ENCODE measurements at places on chromosomes 2 and 18.

DNA sequence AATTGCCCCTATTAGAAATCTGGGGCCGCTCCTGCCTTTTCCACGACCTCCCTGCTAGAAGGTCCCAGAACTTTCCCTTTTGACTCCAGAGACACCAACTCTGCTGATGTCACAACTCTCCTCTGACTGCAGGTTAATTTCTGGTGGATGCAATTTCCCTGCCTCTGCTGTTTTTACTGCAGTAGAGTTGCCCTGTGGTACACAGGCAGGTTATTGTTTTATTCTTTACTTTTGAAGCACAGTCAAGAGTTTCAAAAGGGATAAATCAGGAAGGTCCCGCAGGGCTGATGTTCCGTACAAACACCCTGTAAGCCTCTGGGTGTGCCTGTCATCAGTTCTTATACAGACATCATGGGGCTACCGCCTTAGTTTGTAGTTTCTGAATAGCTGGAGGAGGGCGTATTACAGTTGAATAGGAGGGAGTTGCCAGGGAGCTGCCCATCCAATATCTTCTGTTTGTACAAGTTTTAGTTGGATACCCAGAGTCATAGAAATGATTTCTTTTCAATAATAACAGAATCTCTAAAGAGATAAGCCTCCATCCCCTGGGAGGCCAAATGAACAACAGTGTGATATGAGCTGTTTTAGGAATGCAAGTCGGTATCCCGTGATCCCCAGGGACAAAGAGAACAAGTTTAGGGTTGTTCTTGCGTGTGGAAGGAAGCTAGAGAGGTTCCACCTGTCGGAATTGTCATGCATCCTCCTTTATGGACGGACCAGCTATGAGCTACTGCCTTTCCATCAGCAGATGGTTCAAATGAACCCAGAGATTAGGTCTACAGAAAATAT, 108.4 kb upstream of the COPS8 start:
- no peak for DNase-seq

DNA sequence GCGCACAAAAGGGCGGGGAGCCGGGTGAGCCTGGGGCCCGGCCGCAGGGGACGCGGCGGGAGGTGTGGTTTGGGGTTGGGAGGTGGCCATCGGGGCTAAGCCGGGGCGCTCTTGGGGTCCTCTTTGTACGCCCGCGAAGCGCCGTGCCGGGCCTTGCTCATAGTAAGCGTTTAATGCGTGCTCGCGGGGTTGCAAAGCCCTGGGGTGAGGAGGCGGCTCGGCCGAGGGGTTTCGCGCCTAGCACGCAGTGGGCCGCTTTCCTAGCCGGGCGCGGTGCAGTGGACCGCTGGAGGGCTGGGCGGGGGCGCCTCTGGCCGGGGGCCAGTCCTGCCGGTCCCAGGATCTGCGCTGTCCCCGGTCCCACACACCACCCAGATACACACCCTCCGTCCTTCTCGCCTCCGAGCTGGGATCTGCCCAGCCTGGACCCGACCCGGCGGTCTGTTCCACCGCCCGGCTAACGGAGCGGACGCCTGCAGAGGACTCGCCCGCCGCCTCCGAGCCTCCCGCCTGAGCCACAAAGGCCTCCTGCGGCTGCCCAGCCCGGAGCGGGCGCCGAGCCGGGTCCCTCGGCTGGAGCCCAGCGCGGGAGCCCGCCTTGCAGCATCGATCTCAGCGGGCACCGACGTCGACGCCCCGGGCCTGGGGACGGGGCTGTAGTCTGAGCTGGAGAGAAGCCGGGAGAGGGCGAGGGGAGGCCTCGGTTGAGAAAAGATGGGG, 564 bp downstream of the DPYSL5 start:
- no peak for DNase-seq

- DNase-seq = no peak
Measured at GRCh38 chr18:46265196-46266156, 161.3 kb downstream of the HAUS1 start.

- no peak for DNase-seq
Measured at GRCh38 chr2:8544171-8544785, 137.6 kb upstream of the ID2 start.

GRCh38 chr2:147177071-147177857, 667.6 kb upstream of the ACVR2A start:
- no peak for DNase-seq

DNA sequence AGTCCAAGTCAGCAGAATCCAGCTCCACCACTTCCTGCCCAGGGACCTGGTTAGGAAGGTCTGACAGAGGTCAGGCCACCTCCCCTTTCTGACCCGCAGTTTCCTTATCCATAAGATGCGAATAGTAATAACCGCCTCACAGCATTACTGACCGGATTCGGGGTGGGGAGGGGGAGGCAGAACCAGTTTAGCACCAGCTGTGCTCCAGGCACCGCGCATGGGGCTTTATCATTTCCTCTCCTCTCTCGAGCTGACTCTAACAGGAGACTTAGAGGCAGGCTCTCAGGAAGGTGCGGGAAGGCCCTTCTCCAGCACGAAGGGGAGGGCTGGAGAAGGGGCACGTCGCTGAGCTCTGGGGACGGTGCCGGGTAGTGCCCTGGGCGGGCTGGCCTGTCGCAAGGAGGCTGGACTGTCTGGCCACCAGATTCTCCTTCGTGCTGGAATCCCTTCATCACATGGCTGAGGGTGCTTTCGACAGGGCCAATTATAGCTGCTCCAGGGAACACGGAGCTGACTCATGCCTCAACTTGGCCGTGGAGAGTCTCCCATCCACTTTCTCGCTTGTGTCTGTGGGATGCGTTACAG, 5.7 kb downstream of the EHD3 start:
- no peak for DNase-seq

GRCh38 chr2:17878281-17879136, at the start of gene KCNS3:
KCNS3 (plus strand) TSS chr2:17878667; CDS start chr2:17931009, 52,342 bp downstream.
- peak; percentile 58 for DNase-seq

DNA sequence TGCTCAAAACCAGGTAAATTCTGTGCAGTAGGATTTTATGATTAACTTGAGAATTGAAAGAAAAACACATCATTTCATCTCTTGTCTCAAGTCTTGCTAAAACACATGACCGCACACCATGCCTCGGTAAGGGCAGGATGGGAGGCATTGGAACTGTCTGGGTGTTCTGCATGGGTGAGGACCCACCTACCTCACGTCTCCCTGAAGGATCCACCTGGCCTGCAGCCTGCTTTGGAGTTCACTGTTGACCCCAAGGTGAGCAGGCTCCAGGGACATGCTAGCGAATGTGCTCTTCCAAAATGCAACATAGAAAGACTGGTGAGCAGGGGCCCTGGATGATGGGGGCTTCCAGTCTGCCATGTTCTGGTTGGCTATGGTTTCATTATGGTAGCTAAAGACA, 131.5 kb downstream of the NCK2 start:
- DNase-seq = no peak

DNA sequence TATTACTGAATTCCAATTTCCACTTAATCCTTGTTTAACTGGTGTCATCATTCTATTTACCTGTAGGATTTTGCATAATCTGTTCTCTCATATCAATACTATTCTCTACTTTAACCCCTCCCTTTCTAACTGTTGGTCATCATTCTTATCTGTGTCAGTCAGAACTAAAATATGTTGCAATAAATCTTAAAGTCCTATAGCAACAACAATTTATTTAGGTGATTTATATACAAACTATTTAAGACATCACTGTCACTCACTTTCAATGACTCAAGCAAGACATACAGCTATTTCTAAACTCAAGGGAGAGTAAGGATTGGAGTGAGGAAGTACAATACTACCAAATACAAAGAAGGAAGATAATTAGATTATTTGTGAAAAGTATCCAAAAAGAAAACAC, 740.4 kb downstream of the DSC3 start:
- no peak for DNase-seq

- no peak for DNase-seq
Measured at GRCh38 chr2:162926501-162926900, 87.9 kb upstream of the KCNH7 start.

DNA sequence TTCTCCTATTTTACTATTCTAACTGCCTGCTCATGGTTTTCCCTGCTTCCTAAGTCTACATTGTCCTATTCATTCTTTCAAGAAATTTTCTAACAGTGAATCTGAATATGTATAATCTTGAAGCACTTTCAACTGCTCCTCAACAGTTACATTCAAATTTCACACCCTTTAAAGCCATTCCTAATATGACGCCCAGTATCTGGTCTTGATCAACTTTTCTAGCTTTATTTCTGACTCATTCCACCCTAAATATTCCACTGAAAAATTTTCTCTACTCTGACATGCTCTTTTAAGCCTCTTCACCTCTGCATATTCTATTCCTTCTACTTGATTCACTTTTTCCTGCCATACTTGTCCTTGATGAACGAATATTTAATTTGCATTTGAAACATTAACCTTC, 1893.9 kb upstream of the PIK3C3 start:
- no peak for DNase-seq

GRCh38 chr2:120656273-120656950, 79.3 kb upstream of the GLI2 start:
- DNase-seq = no peak

GRCh38 chr2:22406625-22407024, 978.4 kb upstream of the KLHL29 start:
- no peak for DNase-seq

- no peak for DNase-seq
Measured at GRCh38 chr2:67528320-67528719, 131.2 kb downstream of the ETAA1 start.

DNA sequence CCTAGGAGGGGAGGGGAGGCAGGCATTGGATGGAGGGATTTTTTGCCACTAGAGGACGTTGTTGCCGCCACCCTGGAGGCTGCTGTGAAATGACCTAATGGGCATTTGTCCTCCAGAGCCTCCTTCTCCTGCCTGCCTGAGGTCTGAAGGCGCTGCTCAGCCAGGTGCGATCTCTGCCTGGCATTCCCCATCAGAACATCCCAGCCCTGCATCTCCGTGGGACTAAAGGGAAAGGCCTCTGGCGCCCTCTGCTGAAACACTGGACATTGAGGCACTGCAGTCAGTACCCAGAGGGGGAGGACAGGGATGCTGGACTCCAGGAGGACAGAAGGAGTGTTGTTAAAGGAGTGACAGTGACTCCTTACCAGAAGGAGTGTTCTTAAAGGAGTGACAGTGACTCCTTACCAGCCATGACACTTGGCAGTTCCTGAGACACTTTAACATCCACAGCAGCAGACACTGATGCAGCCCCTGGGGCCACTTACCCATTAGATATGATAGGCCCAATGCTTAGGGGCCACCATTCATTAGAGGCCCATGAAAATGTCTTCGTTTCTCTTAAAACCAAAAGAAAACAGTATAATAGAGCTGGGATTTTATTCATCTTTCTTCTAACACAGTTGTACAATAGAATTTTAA, 17.0 kb downstream of the THNSL2 start:
- DNase-seq = peak; percentile 82

- DNase-seq = no peak
Measured at GRCh38 chr2:30365201-30365600, 81.8 kb upstream of the LCLAT1 start.

GRCh38 chr18:41972067-41972925, 17.3 kb downstream of the PIK3C3 start:
- no peak for DNase-seq

Data from sciatic nerve (tissue), 2 donors.